Activated CD4-positive, alpha-beta T cell treated with anti-CD3 and anti-CD28 coated beads, Interleukin-2, amount 50 U/mL, for 24 hours (primary cell): ENCODE measurements at places on chromosomes 7 and 10.

DNA sequence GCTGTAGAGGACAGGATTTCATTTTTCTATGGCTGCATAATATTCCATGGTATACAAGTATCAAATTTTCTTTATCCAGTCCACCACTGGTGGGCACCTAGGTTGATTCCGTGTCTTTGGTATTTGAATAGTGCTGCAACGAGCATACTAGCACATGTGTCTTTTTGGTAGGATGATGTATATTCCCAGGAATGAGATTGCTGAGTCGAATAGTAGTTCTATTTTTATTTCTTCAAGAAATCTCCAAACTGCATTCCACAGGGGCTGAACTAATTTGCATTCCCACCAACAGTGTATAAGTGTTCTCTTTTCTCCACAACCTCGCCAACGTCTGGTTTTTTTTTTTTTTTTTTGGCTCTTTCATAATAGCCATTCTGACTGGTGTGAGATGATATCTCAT, 550.0 kb downstream of the REEP3 start:
- no peak for DNase-seq

- DNase-seq: no peak
These were observed 118.6 kb downstream of the SRPK2 start for GRCh38 chr7:105270117-105270516.

- DNase-seq: no peak
These were observed 25.8 kb downstream of the CEP41 start for GRCh38 chr7:130415006-130415405.

DNA sequence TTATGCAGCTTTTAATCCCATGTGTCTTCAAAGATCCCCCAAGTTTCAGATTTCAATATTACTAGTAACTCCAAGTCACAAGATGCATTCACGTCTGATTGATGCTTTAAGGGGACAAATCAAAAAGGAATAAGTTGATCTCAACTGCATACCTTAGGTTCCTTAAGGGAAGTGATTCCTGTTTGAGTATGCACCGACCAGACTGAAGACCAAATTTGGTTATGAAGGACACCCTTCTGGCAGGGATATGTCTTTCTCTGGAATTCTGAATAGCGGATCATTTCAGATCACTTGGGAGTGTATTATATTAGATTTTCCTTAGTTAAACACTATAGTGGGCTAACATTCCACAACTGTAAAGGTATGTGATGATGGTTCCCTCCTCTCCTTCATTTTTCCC, 4.3 kb downstream of the KIF5B start:
- DNase-seq: no peak

DNA sequence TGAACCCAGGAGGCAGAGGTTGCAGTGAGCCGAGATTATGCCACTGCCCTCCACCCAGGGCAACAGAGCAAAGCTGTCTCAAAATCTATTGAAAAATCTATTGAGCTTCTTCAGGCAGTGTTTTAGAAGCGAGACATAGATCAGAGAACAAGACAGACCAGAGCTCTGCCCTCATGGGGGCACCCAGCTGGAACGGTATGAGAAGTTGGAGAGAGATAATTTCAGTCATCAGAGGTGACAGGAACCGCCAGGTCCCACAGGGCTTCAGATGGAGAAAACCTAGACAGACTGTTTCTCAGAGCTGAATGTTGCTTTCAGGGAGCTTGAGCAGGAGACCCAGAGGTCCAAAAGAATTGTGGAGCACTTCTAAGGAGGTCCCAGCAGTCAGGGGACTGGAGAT, 14.2 kb upstream of the GTF2IRD1 start:
- no peak for DNase-seq

- no peak for DNase-seq
These were observed 508.2 kb downstream of the ZWINT start for GRCh38 chr10:55852900-55853299.

GRCh38 chr7:138338361-138338760, 121.7 kb upstream of the TRIM24 start:
- DNase-seq: no peak
